ENCODE measurements at places on chromosomes 2 and 18. TPM values are rescaled to one million over a fixed set of nuclear protein-coding genes. Genes with fewer than 3 reads are reported as not detected.

DNA sequence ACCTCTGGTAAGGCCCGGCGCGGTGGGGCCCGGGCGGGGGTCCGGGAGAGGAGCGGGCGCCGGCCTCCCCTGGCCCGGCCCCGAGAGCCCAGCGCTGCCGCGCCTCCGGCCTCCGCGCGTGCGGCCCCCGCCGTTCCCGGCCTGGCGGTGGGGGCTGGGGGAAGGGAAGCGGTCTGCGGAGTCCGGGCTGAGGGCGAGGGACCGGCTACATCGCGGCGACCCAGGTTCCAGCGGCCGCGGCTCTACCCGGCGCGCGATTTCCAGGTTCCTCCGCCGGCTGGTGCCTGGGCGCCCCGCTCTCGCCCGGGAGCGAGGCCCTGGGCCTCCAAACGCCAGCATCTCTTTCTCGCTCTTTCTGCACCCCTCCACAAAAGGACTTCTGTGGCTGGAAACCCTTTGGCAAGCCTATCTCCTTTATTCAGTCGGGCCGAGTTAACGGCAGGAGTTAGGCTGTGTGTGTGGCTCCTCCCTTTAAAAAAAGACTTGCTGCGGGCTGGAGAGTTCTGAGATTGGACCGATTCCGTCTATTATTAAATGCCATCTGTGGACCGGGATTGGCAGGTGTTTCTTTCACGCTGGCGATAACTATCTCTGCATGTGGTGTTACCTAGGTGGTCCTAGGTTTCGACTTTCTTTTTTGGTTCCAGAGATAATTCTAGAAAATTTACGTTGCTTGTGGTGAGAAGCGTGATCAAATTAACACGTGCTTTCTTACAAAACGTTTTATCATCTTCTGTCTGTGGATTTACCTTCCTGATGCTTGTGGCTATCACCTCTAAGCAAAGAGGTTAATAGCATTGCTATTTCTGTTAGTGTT lies 592 bp downstream of the ME2 start:
- no peak for DNase-seq

Gene MTLN
- total RNA-seq: 26.5 TPM

- no peak for DNase-seq
Measured at GRCh38 chr2:15780912-15781574, 159.3 kb upstream of the MYCN start.

Gene BIN1
- 16.7 TPM for total RNA-seq

Gene LIMS4
- 0.63 TPM for total RNA-seq

Gene TOGARAM2
- total RNA-seq: 0.78 TPM
